ENCODE measurements at places on chromosomes 16 and 17.

GRCh38 chr17:15434956-15435355 is 32.5 kb downstream of the CDRT4 start:
- DNase-seq = no peak

- no peak for DNase-seq
Observed at GRCh38 chr16:1526608-1527555, 6.6 kb upstream of the TMEM204 start.

- DNase-seq = no peak
Observed at GRCh38 chr16:87317750-87318644, 805 bp upstream of the C16orf95 start.

DNA sequence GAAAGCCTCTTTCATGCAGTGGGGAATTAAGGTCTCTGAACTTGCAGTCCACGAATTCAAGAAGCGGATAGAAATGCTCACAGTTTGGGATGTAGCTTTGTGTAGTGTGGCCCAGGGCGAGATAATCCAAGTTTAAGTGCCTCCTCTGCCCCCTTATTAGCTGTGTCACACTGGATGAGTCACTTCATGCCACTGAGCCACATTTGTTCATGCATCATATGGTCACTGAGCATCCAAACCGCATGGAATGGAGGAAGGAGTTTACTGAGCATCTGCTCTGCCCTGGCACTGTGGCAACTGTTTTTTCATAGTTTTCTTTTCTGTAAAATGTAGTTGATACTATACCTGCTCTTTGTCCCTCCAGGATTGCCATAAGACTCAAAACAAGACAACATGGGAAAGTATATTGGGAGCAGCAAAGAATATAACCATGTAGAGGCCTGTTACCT is 15.1 kb upstream of the DHX8 start:
- no peak for DNase-seq

- no peak for DNase-seq
Observed at GRCh38 chr16:84786605-84787262, 33.1 kb upstream of the CRISPLD2 start.

GRCh38 chr16:49854796-49855203 is 1.1 kb downstream of the ZNF423 start:
- DNase-seq = no peak

DNA sequence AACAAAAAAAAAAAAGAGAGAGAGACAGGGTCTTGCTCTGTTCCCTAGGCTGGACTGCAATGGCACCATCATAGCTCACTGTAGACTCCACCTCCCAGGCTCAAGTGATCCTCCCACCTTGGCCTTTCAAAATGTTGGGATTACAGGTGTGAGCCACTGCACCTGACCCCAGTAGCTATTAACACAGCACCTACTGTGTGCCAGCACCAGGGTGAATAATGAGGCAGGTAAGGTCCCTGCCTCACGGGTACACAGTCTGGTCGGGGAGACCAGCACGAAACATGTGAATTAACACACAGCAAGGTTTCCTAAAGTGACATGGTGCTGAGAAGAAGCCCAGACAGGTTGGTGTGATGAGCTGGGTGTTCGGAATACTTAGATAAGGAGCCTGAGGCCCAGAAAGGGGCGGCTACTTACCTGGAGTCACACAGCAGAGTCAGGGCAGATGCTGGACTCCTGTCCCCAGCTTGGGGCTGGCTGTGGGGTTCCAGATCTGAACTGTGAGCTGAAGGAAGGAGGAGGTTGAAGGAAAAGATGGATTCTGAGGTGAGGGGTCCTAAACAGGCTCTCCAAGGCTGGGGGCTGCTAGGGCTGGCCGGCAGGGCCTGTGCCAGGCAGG is 10.5 kb upstream of the FBXL19 start:
- no peak for DNase-seq

GRCh38 chr16:56643080-56643778 is 4.8 kb downstream of the MT1A start:
- DNase-seq = peak; percentile 68

DNA sequence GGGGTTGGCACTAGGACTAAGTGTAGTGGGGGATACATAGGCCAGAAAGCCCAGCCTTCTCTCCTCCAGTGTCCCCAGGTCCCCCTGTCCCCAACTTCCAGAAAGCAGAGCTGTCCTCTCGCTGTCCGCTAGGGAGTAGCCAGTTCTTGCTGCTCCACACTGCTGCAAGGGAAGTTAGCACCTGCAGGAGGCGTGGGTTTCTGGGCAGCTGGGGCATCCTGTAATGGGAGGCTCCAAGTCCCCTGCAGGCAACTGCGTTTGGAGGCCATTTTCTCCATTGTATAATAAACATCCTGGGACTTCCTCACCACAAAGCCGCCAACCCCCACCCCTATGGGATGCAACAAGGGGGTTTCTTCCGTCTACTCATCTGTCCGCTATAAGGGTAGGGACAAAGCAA is 1.7 kb downstream of the RPRML start:
- no peak for DNase-seq

DNA sequence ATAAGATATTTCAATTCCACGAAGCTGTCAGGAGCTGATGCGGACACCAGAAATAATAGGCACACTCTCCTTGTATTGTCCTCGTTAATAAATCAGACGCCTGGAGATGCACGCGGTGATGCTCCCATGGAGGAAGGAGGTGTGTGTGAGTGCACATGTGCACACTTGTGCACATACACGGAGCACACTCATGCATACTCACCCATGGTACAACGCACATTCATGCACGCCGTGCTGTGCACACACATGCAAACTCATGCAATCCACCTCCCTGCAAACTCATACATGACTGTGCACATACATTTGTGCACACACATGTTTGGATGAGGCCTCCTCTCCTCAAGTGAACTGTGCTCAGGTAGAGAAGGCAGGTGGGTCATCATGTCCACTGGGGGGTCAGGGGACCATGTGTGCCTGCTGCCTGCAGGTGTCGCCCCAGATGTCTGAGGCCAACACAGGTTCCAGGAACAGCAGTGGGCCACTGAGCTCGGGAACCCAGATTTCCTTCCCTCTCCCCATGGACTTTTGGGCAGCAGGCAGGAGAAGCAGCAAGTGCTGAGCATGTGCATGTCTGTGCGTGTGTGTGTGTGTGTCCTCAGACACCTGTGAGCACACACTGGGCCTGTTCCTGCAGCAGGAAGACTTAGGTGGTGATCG is 165.3 kb downstream of the SDK2 start:
- DNase-seq = no peak

GRCh38 chr16:4450931-4451519 is 23.4 kb downstream of the NMRAL1 start:
- DNase-seq = no peak

Data from activated CD4-positive, CD25-positive, alpha-beta regulatory T cell treated with anti-CD3 and anti-CD28 coated beads, Interleukin-2, amount 50 U/mL, for 72 hours (primary cell).